ENCODE measurements at places on chromosomes 11 and 22. TPM values are rescaled to one million over a fixed set of nuclear protein-coding genes. Genes with fewer than 3 reads are reported as not detected.

The ROM1 gene
- 0.19 TPM for polyA plus RNA-seq

The SPI1 gene
- 67.7 TPM for polyA plus RNA-seq

The CABP4 gene
- 3.9 TPM for polyA plus RNA-seq

The GGTLC3 gene
- polyA plus RNA-seq, result not detected

The NRXN2 gene
- polyA plus RNA-seq, result not detected

The CHRDL2 gene
- polyA plus RNA-seq, result not detected

The OR8A1 gene
- polyA plus RNA-seq, result not detected

The PAX6 gene
- not detected for polyA plus RNA-seq

The MPZL3 gene
- 0.95 TPM for polyA plus RNA-seq

The GP1BB gene
- 2.0 TPM for polyA plus RNA-seq

The BLID gene
- not detected for polyA plus RNA-seq

Measured in IgD-negative memory B cell (primary cell).